ENCODE measurements at places on chromosomes 11 and 22.

DNA sequence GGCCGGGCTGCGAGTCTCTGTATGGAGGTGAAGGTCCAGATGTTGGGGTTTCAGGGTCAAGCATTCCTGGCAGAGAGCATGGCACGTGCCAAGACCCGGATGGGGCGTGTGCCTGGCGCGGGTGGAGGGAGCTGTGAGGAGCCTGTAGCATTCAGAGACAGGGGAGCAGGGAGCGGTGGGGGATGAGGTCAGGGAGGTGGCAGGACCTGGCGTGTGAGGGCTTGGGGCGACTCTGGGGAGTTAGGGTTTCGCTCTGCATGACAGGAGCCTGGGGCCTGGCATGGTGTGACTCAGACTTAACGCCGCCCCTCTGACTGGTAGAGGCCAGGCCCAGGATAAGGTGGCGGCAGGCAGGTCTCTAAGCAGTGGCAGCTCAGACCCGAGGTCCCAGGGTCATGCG is 103.0 kb downstream of the KCNQ1 start:
- DNase-seq, result no peak

GRCh38 chr22:20095521-20095920 is 15.5 kb downstream of the DGCR8 start:
- DNase-seq, result no peak

GRCh38 chr22:36765943-36766450 is 9.9 kb downstream of the IFT27 start:
- no peak for DNase-seq

DNA sequence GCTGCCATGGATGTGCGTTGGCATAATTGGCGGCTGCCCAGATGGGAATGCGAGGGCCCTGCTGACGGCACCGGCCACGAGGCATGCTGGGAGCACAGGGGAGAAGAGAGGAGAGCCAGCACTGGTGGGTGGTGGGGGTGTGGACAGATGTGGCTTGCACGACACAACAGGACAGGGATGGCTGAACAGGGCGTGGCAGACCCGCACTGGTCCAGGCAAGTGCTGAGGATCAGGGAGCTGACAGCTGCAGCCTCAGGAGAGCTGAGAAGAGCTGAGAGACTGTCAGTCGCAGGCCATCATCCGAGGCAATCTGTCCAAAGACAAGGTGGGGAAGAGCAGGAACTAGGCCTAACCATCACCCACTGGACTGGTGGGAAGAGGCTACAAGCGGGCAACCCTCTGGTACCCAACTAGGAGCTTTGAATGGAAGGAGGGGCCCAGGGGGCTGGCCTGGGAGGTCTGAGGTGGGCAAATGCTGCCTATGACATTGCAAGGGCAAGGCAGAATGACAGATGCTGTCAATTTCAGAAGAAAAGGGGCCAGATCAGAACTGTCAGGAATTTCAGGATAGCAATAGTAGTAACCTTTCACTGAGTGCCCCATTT is 2.4 kb downstream of the GNB1L start:
- DNase-seq, result no peak

- no peak for DNase-seq
Measured at GRCh38 chr11:100640646-100641045, 46.4 kb upstream of the ARHGAP42 start.

DNA sequence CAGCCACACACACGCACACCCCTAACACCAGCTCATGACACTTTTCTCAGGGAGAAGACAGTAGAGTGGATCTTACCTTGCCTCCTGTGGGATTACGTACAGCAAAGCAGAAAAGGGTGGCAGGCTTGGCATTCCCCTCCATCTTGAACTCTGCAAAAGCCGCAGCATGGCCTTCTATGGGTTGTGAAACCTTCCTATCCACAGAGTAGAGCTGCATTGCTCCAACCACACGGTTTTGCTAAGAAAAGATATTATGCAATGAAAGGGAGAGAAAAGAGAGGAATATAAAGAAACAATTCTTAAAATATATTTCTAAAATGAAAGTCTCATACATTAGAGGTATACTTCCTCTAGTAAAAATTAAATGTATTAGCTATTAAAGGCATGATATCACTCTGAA is 48.8 kb downstream of the CLTCL1 start:
- DNase-seq, result no peak

DNA sequence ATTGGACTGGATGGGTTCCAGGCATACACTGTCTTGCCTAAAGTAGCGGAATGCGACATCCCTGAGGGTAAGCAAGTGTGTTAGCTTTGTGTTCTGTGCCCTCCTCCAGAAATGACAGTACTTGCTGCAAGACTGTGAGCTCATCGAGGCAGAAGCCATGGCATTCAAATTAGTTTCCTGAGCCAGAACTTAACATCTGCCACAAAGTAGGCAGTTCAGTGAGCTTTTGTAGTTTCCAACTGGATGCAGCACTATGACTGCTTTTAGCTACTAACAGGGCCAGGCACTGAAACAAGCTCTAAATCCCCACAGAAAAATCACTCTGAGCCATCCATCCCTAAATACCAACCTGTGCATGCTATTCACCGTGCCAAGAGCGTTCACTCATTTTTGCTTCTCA is 1.2 kb upstream of the FAR1 start:
- DNase-seq, result no peak

- no peak for DNase-seq
Measured at GRCh38 chr11:64556044-64556720, 34.8 kb upstream of the SLC22A12 start.

DNA sequence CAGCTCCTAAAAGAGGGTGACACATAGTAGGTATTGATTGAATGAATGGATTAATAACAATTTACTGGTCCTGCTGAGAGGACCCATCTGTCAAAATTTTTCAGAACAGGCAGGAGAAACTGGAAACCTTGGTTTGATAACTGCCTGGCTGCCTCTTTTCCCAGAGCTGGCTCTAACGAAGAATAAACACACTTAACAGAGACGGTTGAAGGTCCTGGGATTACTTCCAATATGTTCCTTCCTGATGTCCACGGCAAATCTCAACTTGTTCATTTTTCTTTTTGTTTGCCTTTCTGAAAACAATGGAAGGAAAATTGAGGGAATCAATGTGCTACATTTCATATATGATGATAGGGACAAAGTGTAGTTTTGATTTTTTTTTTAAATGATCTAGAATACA is 76.5 kb upstream of the SYT13 start:
- no peak for DNase-seq

- no peak for DNase-seq
Measured at GRCh38 chr11:58647141-58647699, 24.8 kb downstream of the CNTF start.

DNA sequence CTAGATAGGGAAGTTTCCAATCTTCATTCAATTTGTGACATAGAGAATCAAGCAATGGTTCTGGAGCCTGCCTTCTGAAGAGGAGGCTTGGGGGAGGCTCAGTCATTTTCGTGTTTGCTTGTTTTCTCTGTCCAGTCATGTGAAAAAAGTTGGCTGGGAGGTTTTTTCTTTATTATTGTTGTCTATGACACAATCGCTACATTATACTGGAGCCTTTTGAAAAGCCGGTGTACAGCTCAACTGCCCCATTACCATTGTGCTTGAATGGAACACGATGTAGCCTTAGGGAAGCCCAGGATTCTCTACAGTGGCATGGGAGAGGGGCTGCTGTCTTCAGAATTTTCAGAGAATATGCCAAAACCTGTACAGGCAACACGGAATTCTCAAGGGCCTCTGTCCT is 57.9 kb upstream of the NCAM1 start:
- DNase-seq, result no peak

GRCh38 chr11:84724256-84724655 is 902.9 kb downstream of the DLG2 start:
- no peak for DNase-seq

DNA sequence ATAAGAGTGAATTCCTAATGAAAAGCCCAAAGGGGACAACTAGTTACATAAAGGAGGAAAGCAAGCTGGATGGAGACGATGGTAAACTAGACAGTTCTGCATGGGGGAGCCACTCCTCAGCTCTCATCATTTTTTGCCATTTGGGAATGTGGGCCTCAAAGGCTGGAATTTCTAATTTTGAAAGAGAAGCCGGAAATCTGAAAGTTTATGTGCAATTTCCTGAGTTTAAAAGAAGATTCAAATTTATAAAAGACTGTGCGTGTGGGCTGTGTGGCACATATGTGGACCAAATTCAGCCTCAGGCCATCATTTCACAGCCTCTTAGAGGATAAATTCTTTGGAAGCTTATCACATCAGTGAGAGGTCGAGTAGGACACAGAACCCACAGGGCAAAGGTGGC is 18.3 kb upstream of the CRY2 start:
- no peak for DNase-seq

GRCh38 chr11:39678996-39679395 is 1780.5 kb downstream of the LRRC4C start:
- DNase-seq, result peak; percentile 17

DNA sequence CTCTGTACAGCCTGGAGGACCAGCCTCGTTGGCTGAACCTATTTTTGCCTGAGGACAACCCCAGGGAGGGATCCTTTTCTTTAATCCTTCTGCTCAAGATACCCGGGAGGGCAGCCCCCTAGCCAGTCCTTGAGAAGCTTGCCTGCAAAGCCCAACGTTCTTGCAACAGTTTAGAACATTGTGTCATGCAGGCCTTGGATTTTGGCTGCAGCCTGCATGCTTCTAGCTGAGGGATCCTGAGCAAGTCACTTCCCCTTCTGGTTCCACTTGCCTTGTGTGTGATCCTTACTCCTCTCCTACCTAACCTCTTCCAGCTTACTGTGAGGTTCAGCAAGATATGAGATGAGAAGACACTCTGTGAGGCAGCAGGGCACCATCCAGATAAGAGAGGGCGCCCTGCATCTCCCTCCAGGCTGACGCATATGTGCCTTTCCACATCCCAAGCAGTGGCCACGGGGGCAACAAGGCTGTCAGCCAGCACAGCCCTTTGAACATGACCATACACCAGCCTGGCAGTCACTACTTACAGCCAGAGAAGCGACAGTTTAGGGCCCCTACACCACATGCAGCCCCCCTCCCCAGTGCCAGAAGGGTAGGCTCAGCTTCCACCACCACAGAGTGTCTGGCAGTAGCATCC is 76.1 kb downstream of the C11orf58 start:
- DNase-seq, result no peak

DNA sequence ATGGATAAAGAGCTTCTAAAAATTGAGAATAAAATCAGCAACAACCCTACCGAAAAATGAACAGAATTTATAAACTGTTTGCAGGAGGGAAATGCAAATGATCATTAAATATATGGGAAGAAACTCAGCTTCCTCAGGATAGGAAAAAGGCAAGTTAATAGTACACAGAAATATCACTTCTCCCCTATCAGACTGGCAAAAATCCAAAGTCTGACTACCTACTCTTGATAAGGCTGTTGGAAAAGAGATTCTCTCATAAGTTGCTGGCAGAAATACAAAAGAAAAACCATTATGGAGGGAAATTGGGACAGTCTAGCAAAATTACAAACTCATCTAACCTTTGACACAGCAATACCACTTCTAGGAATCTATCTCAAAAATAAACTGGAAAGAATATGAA is 100.9 kb upstream of the LDLRAD3 start:
- no peak for DNase-seq

DNA sequence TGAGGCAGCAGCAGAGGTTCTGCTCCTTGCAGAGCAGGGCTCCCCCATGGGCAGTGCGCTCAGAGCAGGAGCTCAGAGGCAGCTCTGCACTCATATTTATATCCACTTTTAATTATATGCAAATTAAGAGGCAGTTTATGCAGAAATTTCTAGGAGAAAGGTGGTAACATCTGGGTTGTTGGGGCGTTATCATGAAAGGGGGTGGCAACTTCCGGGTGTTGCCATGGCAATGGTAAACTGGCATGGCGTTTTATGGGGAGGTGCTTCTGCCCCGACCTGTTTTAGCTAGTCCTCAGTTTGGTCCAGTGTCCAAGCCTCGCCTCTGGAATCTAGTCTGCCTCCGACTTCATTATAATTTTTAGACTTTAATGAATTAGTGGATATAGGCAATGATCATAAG is 1191.7 kb downstream of the TBC1D22A start:
- DNase-seq, result no peak

DNA sequence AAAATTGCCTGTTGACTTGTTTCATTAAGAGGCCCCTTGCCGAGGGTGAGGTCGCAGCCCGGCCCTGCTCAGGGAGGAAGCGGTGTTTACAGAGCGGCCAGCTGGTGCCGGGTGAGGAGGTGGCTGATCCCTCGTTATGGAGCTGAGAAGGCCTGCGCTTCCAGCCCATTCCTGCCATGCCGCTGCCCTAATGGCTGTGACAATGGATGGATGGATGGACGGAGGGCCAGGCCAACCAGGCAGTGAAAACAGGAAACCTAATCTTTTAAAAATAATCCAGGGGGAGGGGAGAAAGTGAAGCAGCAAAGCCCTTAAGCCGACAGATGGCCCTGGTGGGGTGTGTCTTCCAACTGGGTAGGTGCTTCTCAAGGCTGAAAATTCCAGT is 38.5 kb downstream of the BCR start:
- DNase-seq, result peak; percentile 83

DNA sequence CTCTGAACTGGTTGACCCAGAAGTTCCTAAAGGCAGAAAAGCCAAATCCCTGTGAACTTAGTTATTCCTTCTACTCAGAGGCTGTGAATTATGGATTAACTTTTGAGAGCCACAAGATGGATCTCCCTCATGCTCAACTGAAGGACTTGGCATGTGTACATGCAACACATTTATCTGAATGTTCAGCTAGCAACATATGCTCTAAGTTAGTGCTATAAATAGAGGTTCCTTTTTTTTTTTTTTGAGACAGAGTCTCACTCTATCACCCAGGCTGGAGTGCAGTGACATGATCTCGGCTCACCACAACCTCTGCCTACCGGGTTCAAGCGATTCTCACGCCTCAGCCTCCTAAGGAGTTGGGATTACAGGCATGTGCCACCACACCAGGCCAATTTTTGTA is 40.1 kb downstream of the EIF4ENIF1 start:
- DNase-seq, result no peak

GRCh38 chr11:34104680-34105078 is 750 bp upstream of the NAT10 start:
- DNase-seq, result peak; percentile 12

DNA sequence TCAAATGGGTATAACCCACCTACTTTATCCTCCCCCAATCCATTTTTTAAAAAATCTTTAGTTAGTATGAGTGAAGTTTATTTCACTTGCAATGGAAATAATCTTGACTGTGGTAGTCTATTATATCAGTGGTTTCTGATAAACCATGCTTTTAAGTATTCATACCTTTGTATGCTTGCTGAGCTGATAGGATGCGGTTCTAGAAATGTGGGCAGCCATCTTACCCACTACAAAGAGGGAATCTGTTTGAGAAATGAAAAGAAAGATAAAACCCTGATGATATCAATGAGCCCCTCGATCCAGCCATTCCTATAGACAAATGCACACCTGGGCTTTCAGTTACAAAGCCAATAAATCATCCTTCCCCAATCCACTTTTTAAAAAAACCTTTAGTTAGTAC is 13.8 kb upstream of the PVALB start:
- no peak for DNase-seq

DNA sequence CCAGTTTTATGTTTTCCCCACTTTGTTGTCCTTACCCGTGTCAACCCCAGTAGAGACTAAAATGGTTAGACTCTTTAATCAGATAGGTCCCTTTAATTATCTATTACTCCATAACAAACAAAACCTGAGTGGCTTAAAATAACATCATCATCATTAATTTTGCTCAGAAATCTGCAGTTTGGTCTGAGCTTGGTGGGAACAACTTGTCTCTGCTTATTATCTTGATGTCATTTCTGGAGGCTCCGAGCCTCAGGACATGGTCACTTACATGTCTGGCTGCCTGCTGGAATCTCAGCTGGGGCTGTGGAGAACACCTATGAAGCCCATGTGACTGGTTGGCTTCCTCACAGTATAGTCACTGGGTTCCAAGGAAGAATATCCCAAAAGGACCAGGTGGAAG is 26.7 kb downstream of the UVRAG start:
- no peak for DNase-seq

GRCh38 chr11:109433753-109434256 is 11.8 kb downstream of the C11orf87 start:
- DNase-seq, result no peak

Measured in mesenchymal stem cell (in vitro differentiated cells and primary cell).